ENCODE measurements at places on chromosomes 6 and 20.

DNA sequence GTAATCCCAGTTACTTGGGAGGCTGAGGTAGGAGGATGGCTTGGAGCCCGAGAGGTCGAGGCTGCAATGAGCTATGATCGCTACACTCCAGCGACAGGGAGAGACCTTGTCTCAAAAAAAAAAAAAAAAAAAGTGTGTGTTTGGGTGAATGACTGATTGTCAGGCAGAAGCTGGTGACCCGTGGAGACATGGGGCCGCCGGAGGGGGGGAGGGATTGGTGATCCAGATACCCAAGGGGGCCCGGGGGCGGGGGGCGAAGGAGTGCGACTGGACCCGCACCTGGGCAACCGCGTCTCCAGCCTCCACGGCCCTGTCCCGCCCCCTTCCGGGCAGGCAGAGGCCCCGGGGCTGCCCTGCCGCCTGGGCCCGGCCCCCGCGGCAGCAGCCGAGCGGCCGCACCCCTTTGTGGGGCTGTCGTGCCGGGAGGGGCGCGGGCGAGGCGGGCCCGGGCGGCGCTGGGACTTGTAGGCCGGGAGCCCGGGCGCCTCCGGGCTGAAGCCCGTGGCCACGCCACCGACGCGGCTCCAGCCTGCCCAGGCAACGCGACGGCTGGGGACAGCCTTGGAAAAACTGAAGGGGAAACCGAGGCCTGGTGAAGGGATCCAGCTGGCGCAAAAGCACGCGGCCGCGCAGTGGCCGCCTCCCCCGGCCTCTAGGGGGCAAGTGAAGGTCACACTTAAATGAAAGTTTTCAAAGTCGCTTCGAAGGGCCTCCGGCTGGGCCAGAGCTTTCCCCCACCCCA is 2.1 kb upstream of the RBM38 start:
- DNase-seq, result no peak

DNA sequence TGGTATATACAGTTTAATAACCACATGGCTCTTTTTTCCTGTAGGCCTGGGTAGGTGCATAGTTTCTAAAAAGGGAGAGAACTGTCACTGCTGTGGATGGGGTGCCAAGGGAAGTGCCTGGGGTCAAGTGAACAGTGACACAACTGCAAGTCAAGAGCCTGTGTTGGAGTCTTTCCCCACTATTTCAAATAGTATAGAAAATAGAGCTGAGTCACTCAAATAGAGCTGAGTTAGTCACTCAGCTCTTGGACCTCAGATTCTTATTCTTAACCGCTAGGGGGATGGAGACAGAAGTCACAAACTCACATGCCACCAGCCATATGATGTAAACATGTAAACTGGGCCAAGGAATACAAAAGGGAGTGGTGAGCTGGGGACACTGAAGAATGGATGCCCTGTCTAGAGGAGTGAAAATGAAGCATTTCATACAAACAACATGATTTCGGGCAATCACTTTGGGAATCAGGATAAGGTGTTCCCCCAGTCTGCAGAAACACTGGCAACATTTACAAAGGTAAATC is 2.1 kb downstream of the NQO2 start:
- DNase-seq, result no peak

DNA sequence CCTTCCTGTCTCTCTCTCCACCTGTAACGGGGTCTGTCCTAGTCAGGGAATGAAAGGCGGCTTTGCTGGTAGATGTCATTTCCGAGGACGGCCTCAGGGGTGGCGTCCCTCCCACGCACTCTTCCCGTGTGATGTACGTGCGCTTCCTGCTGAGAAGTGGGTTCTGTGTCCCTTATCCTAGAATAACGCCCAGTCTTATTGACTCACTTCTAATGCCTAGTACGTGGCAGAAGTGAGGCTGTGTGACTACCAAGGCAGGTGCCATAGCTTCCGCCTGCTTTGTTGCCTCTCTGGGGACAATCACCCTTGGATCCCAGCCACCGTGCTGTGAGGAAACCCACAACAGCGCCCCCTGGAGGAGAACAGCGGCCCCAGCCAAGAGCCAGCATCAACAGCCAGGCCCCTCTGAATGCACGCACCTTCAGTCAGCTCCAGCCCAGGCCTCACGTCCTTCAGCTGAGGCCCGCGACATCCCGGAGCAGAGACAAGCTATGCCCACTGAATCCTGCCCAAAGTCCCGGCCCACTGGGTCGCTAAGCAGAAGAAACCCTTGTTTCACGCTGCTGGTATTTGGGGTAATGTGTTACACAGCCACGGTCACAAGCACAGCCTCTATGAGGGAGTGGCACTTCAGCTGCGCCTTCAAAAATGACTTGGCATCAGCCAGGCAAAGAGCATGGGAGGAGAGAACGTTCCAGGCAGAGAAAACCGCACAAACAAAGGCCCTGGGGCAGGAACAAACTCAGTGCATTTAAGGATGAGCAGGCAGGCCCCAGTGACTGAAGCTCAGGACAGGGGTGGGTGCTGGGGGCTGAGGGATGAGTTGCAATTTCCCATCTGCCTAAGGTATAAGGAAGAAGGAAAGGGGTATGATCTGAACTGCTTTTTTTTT is 224.2 kb downstream of the NFATC2 start:
- no peak for DNase-seq

- no peak for DNase-seq
Observed at GRCh38 chr6:168581706-168582105, 140.7 kb downstream of the SMOC2 start.

DNA sequence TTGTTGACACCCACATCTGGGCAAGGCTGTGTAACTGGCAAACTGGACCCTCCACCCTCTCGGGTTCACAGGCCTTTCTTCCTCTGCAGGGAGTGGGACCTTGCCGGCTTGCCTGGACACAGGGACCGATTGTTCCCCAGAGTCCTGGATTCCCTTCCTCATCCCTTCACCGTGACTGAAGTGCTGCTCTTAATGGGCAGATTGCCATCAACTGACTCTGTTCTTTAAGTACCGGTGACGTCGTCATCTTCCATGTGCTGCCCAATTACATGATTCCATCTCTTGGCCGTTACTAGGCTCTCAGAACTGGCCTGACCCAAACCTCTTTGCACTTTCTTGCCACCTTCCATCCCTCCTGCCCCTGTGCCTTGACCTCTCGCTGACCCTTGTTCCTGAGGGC is 85.4 kb downstream of the EYA4 start:
- DNase-seq, result no peak

DNA sequence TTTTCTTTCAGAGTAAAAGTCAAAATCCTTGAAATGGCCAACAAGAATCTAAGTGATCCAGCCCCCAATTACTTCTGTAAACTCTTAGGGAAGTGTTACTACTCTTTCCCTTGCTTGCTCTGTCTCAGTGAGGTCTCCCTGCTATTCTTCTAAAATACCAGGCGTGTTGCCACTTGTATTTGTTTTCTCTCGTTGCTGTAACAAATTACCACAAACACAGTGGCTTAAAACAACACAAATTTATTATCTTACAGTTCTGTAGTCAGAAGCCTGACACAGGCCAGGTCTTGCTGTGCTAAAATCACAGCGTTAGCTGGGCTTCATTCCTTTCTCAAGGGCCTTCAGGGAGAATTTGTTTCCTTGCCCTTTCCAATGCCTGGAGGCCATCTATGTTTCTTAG is 59.9 kb downstream of the HECA start:
- DNase-seq, result no peak

GRCh38 chr20:51640743-51641142 is 98.2 kb upstream of the NFATC2 start:
- no peak for DNase-seq

DNA sequence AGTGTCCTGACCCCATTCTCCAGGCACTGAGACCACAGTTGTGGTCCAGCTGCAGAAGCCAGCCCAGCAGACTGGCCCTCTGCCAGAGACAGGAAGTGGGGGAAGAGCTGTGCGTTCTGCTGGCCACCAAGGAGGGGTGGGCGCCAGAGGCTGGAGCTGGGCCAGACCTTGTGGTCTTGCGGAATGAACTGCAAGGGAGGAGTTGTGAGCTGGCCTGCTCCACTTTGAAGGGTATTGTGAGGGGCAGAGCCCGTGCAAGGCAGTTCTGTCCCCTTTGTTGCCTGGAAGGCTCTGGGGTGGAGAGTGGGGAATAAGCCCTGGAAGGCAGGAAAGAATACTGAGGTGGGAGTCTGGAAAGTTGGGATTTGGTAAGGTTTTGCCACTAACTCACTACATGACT is 3.6 kb upstream of the MDFI start:
- no peak for DNase-seq

DNA sequence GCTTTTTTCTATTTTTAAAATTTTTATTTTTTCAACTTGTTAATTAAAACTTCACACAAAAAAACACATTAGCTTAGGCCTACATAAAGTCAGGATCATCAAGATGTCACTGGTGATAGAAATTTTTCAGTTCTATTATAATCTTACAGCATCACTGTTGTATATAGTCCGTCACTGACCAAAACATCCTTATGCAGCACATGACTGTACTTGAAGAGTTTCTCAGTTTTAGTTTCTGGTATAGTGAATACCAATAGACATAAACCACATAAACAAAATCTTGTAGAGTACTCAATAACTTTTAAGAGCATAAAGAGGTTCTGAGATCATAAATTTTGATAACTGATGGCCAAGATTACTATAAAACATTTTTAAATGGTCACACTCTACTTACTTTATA is 71.8 kb downstream of the ASCC3 start:
- DNase-seq, result no peak

GRCh38 chr6:81747327-81747726 is 5.2 kb downstream of the TENT5A start:
- DNase-seq, result no peak

GRCh38 chr6:155454471-155454870 is 1.2 kb downstream of the NOX3 start:
- no peak for DNase-seq

DNA sequence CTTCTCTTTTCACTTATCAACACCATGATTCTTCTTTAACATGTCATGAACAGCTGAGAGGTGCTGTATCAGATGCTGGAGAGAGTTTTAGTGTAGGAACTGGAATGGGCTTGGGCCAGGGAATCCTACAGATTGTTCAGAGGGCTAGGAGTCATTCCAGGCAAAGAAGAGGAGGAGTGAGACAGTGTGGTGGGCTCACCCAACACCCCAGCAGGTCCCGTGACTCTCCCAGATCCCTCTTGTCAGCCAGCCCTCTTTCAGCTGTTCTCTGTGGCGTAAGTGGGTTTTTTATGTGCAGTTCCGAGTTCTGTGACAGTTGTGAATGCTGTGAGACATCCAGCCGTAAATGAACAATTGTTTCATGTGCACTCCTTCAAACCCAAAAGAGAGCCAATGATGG is 31.4 kb upstream of the CEP162 start:
- DNase-seq, result no peak

DNA sequence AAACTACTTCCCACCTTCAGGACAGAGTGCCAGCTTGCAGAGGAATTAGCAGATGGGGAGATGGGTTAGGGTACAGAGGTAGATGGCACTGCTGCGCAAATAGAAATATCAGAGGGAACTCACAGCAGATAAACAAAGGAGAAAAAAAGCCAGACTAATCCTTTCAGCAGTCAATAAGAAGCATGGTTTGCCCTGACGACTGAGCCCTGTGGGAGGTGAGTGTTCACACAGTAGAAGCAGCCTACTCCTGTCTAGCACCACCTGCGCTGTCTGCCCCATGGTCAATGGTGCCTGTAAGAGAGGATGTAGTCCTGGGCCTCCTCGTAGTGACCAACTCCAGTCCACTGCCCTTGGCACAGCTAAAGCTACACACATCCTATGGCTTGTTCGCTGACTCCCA is 174.1 kb downstream of the IBTK start:
- DNase-seq, result no peak

GRCh38 chr20:31835554-31835953 is 9.8 kb downstream of the FOXS1 start:
- DNase-seq, result no peak

GRCh38 chr6:113690281-113691259 is 166.6 kb upstream of the MARCKS start:
- no peak for DNase-seq

- DNase-seq, result no peak
Observed at GRCh38 chr20:38195521-38195920, 30.5 kb upstream of the TGM2 start.

DNA sequence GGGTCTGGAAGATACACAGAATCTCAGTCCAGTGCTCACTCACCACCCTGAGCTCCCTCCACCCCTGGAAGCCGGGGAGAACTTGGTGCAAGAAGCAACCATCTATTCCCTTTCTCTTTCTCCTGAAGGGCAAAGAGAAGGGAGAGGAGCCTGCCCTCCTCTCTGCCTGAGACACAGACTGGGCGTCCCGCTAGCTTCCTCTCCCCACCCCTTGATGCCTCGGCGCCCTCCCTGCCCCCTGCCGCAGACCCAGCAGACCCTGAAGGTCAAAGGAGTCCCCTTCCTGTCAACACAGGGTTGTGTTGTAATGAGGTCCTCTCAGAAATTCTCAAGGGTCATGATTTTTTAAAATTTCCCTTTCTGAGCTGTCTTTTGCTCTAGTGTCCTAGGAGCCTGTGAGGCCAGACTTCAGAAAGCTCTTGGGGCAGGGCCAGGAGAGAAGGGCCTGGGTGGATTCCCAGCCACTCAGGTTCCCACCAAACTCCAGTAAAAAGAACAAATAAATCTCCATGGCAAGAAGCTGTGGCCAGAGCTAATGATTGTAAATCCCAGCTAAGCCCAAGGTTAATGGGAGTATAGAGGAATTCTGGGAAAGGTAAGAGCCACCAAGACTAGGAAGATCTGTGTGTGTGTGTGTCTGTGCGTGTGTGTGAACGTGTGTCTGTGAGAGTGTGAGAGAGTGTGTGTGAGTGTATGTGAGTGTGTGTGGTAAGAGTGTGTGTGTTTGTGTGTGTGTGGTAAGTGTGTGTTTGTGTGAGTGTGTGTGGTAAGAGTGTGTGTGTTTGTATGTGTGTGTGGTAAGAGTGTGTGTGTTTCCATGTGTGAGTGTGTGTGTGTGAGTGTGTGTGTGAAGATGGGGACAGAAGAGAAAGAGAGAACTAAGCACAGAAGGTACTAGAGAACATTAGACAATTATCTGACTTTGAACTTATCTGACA is 1.1 kb upstream of the JPH2 start:
- no peak for DNase-seq

- DNase-seq, result no peak
Observed at GRCh38 chr20:688809-689212, 13.2 kb upstream of the SCRT2 start.

DNA sequence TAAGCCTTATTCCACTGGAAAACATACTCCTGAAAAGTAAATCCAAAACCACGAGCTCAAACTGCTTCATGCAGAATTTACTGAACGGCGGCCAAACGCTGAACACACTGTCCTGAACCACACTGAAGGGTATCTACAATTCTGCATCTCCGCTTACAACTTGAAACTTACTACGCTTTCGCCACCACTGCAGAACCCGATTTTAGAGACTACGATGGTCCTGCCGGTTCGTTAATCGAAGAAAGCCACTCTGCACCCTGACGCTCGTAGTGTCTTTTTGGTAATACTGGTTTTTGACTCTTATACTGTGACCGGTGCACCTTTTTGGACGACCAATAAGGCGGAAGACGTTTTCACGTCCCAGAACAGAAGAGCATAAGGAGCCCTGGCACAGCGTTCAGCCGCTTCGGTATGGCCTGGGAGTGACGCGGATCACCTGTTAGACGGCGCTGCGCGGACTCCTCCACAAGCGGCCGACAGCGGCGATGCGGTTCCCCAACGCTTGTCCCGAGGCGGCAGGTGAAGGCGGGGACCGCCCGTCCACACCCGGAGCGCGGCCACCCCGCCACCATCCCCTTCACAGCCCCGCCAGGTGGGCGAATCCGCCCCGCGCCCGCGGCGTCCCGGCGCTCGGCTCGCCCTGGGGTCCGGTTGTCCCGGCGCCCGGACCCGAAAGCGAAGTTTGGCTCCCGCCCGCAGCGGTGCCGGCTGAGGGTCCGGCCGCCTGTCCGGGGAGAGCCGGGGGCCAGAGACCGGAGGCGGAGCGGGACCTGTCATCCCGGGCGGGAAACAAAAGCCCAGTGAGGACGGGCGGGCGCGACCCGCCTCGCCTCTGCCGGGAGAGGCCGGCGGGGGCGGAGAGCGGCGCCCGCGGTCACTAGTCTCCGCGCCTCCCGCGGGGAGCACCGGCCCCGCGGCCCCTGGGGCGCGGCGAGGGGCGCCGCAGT is 784 bp downstream of the FKBP5 start:
- DNase-seq, result peak; percentile 55
